ENCODE measurements at places on chromosomes 4 and X.

- no peak for DNase-seq
These were observed 48.0 kb downstream of the HCCS start for GRCh38 chrX:11159149-11159548.

DNA sequence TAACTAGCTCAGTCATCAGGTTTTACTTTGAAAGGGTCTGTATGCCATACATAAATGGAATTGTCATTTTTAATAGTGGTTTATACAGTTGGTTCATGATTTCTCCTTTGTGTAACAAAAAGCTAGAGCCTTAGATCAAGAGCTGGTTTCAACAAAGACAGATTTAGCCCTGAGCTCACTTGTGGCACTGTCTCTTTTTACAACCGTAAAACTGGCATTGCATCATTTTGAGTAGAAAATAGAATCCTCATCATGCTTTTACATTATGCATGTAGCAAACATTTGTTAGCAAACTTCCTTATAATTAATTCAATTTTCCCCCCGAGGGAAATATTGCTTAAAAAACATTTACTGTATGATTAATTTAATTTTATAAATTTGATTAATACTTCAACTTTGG lies 1871.5 kb downstream of the ARAP2 start:
- no peak for DNase-seq

DNA sequence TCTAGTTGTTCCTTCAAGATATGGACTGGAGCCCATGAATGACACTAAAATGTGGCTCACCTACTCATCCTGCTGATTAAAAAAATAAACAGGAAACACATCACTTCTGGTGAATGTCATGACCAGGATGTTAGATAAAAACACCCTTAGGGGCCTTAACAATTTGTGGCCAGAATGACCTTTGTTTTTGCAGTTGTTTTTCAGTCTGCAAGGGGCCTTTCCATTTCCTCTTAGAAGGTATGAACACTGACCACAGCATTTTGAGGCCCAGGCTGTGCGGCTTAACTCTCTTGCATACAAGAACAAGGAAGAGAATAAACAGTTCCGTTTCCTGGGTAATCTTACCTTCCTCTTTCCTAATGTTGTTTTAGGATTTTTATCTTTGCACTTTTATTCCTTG lies 113.2 kb downstream of the IL1RAPL2 start:
- DNase-seq = no peak

- DNase-seq = no peak
These were observed 25.3 kb downstream of the FHIP1A start for GRCh38 chr4:151434183-151434860.

DNA sequence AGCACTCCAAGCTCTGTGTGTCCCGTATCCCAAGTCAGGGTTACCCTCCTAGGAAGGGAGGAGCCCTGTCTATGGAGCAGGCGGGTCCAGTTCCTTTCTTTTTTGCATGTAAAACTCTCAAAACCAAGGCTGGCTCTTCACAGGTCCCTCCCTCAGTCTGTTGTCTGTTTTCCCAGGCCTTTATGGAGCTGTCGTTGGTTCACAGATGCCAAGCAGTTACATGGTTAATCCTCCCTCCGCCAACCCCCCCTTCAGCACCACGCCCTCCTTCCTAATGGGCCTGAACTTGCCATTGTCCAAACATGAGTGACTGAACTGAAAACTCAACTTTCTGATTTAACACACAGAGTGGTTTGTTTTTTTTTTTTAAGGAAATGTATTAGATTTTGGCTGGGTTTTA lies 148.3 kb downstream of the STOX2 start:
- no peak for DNase-seq

- no peak for DNase-seq
These were observed 559.1 kb downstream of the FSTL5 start for GRCh38 chr4:161604516-161605300.

- no peak for DNase-seq
These were observed 30.1 kb downstream of the PDE5A start for GRCh38 chr4:119598521-119598920.

DNA sequence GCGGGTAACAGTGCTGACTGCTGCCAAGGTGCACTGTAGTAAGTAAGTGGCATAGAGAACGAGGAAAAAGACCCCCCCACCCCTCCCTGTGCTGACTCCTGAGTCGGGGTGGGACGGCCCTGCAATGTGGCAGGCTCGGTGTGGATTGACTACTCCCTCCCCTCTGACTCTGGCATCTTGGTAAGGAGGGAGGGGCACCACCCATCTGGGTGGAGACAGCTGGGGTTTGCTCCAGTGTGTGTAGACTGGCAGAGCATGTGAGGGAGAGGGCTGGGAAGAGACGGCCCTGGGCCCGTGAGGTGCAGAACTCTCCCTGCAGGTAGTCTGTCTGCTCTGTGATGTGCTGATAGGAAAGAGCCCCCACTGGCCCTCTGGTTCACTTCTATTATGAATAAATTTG lies 31.0 kb downstream of the NSG1 start:
- DNase-seq = no peak

- DNase-seq = no peak
These were observed 378.9 kb downstream of the SMARCA1 start for GRCh38 chrX:129144172-129145038.

Measured in stimulated activated CD4-positive, alpha-beta T cell treated with anti-CD3 and anti-CD28 coated beads, Interleukin-4, amount 100 ng/mL, for 1 hour (primary cell).